ENCODE measurements at places on chromosomes 16 and 17. TPM values are rescaled to one million over a fixed set of nuclear protein-coding genes. Genes with fewer than 3 reads are reported as not detected.

DNA sequence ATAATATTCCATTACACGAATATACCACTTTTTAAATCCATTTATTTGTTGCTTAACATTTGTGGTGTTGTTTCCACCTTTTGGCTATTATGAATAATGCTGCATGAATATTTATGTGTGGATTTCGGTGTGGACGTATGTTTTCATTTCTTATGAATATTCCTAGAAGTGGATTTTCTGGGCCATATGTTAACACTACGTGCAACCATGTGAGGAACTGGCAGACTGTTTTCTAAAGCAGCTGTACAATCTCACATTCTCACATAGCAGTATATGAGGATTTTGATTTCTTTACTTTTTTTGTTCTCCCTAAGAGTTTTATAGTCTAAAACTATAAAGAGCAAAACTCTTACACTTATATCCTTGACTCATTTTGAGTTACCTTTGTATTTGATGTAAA, 143.4 kb downstream of the MAP2K4 start:
- no peak overlapping the region for H3K4me3 ChIP-seq
- H3K4me1 ChIP-seq = no peaks in the 10 kb centered on the region
- H3K36me3 ChIP-seq = no peaks in the 10 kb centered on the region
- DNase-seq = no peak
- H3K27me3 ChIP-seq = peaks cover 2% of the 10 kb centered on the region
- H3K27ac ChIP-seq = no peak overlapping the region

DNA sequence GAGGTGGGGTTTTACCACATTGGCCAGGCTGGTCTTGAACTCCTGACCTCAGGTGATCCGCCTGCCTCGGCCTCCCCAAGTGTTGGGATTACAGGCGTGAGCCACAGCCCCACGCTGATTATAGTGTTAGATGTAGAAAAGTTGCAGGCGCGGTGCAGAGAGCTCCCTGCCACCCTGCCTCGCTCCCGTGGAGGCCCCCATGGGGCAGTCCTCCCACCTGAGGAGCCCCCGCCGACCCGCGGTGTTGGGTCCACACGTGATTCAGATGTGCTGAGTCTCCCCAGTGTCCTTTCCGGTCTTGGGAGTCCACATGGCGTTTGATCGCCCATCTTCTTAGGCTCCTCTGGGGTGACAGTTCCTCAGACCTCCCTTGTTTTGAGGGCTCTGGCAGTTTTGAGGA, 5.2 kb upstream of the RPL13 start:
- no peaks in the 10 kb centered on the region for H3K27me3 ChIP-seq
- no peak overlapping the region for H3K27ac ChIP-seq

- peak; percentile 69 for DNase-seq
- H3K27ac ChIP-seq = no peak overlapping the region
- H3K36me3 ChIP-seq = no peaks in the 10 kb centered on the region
- H3K4me3 ChIP-seq = no peak overlapping the region
Measured at GRCh38 chr16:9134739-9135138, 43.3 kb downstream of the HAPSTR1 start.

- no peaks in the 10 kb centered on the region for H3K36me3 ChIP-seq
- H3K27ac ChIP-seq = no peak overlapping the region
- no peak overlapping the region for H3K4me3 ChIP-seq
- no peaks in the 10 kb centered on the region for H3K27me3 ChIP-seq
Measured at GRCh38 chr17:72969293-72969906, 123.1 kb downstream of the SLC39A11 start.

DNA sequence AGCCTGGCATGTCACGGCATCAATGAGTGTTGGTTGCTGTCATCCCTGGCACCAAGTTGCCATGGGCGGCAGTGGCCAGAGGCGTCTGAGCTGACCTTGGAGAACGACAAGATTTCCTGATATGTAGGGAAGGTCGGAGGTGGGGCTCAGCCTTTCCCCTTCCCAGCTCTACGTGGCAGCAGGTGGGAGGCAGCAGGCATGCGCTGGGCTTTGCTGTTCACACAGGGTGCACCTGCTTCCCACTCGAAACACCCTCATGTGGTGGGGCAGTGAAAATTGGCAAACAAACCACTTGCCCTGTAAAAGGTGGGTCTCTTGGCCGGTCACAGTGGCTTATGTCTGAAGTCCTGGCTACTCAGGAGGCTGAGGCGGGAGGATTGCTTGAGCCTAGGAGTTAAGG, 12.3 kb upstream of the TFAP4 start:
- H3K36me3 ChIP-seq = no peaks in the 10 kb centered on the region
- peaks cover 11% of the 10 kb centered on the region for H3K4me1 ChIP-seq
- no peak overlapping the region for H3K4me3 ChIP-seq
- no peak overlapping the region for H3K27ac ChIP-seq

GRCh38 chr17:73205459-73205961, 12.7 kb downstream of the COG1 start:
- peaks cover 77% of the 10 kb centered on the region for H3K36me3 ChIP-seq
- no peak for DNase-seq
- H3K4me3 ChIP-seq = no peak overlapping the region

DNA sequence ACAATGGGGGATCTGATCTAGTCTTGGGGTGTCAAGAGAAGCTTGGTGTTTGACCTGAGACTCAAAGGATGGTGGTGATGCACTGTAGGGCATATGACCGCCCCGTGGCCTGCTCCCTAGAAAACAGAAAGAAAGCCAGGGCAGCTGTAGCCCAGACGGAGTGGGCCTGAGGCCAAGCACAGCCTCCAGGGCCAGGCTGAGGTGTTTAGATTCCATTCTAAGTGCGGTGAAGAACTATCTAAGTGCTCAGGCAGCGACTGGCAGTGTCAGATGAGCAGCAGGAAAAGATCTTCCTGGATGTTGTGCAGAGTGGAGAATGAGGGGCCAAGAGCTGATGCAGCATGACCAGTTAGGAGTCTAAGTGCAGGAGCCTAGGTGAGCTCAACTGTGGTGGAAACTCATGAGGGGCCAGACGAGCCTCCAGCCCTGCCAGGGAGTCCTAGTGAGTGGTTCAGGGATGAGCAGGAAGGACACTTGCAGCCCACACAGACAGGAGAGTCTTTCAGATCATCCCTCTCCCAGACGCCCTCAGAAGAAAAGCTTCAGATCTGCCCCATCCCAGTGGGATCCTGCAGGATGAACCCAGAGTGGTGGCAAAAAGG, 314.2 kb upstream of the CCL2 start:
- H3K4me1 ChIP-seq = no peaks in the 10 kb centered on the region
- H3K27ac ChIP-seq = no peak overlapping the region
- H3K36me3 ChIP-seq = no peaks in the 10 kb centered on the region

DNA sequence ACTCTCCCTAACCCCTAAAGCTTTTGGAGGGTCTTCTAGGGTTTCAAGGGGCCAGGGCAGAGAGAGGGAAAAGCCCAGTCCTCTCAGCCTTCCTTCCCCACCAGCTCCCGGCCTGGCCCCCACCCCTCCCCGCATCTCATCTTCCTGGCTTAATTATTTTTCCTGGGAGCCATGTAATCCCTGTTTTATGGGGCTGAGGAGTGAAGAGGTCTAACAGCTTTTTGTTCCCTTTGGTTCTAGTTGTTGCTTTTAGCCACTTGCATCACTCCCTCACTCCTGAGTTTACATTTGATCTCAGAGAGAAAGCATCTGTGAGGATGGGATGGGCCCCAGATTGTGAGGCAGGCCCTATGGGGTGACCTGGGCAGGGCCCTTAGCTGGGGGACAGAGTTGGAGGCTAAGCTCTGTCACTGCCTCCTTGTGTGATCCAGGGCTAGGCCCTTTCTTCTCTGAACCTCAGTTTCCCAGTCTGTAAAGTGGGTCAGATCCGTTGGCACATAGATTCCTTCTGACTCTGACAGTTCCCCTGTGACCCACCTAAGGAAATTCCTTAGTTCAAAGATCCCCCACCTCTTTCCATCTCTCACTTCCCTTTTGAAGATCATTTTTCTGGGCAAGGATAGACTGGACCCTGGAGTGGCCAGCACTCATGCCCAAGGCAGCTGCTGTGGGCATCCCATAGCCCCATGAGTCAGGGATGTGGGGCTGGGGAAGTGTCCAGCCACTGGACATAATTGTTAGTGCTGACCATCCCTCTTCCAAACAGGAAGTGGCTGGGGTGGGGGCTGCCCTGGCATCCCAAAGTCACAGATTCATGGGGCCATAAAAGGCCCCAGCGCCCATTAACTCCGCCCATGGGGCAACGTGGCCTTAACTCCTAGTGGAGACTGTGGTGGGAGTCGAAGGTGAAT, 20.1 kb downstream of the UNC119 start:
- no peaks in the 10 kb centered on the region for H3K36me3 ChIP-seq
- no peak overlapping the region for H3K27ac ChIP-seq
- H3K27me3 ChIP-seq = no peaks in the 10 kb centered on the region

DNA sequence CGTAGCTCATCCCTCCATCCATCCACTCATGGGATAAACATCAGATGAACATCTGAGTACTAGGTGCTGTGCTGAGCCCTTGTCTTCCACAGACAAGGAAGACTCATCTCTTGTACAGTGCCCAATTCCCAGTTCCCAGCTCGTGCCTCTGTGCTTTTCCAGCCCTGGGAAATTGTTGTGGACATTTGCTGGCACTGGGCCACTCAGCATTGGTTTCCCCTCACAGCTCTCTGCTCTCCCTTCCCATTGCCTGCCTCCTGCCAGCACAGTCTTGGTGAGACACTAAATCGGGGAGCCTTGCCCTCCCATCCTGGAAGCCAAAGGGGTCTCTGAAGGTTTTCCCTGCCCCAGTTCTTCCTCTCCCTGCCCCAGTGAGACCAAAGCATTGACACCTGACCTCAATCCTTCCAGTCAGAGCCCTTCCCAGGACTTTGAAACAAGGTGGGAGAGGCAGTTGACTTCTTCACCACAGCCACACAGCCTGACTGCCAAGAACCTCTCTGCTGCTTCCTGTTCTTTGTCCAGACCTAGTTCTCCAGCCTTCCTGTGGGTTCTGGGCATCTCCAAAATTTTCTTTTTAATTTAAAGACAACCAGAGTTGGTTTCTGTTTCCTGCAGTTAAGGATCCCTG, 50.2 kb downstream of the WSB1 start:
- no peaks in the 10 kb centered on the region for H3K27me3 ChIP-seq
- H3K36me3 ChIP-seq = no peaks in the 10 kb centered on the region
- no peak overlapping the region for H3K27ac ChIP-seq
- no peak overlapping the region for H3K4me3 ChIP-seq
- no peak for DNase-seq
- peaks cover 28% of the 10 kb centered on the region for H3K4me1 ChIP-seq

DNA sequence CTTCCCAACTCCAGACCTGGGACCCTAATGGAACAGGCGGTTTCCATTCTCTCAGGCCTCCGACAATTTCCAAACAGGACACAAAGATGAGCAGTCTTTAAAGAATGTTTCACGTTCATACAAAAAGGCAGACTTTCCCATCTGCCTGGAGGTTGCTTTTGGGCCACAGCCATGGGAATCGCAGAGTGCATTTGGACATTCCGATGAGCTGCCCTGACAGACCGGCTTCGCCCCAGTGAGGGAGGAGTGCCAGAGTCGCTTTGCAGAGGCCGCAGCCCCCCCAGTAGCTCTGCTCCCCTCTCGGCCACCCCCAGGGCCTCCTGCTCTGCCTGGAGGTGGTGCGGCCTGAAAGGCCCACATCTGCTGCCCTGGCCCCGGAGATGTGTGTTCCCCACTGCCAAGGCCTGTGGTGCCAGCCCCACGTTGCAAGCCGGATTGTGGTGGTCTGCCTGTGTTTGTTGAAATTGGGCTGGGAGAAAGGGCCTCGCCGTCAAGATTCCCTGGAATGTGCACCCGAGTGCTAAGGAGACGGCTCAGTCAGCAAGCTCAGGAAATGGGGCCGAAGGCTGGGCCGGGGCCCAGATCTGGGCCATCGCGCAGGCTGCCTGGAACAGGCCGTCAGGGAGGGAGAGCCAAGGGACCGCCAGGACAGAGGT, 89.8 kb downstream of the C16orf95 start:
- no peak overlapping the region for H3K27ac ChIP-seq
- no peak overlapping the region for H3K4me3 ChIP-seq
- DNase-seq = no peak
- H3K4me1 ChIP-seq = no peaks in the 10 kb centered on the region
- H3K27me3 ChIP-seq = peaks cover 12% of the 10 kb centered on the region

- no peaks in the 10 kb centered on the region for H3K27me3 ChIP-seq
- H3K27ac ChIP-seq = no peak overlapping the region
- H3K4me3 ChIP-seq = no peak overlapping the region
Measured at GRCh38 chr17:38844261-38844757, 9.2 kb downstream of the RPL23 start.

DNA sequence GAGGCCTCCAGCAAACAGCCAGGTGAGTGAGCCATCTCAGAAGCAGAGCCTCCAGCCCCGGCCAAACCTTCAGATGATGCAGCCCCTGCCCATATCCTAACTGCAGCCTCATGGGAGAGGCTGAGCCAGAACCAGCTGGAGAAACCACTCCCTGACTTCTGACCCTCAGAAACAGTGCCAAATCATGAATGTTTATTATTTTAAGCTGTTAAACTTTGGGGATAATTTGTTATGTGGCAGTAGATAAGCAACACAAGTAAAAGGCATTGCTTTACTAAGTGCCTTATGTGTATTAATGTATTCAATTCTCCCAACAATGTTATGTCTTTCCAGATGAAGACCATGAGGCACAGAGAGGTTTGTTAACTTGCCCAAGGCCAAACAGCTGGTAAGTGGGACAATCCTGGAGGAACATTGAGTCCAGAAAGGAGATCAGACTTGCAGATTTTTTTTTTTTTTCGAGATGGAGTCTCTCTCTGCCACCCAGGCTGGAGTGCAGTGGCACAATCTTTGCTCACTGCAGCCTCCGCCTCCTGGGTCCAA, 59.6 kb downstream of the SOCS1 start:
- peak overlapping the region; percentile 81 for H3K27ac ChIP-seq
- no peak for DNase-seq
- H3K4me1 ChIP-seq = peaks cover 85% of the 10 kb centered on the region
- H3K27me3 ChIP-seq = no peaks in the 10 kb centered on the region
- peaks cover 3% of the 10 kb centered on the region for H3K36me3 ChIP-seq
- H3K4me3 ChIP-seq = no peak overlapping the region

DNA sequence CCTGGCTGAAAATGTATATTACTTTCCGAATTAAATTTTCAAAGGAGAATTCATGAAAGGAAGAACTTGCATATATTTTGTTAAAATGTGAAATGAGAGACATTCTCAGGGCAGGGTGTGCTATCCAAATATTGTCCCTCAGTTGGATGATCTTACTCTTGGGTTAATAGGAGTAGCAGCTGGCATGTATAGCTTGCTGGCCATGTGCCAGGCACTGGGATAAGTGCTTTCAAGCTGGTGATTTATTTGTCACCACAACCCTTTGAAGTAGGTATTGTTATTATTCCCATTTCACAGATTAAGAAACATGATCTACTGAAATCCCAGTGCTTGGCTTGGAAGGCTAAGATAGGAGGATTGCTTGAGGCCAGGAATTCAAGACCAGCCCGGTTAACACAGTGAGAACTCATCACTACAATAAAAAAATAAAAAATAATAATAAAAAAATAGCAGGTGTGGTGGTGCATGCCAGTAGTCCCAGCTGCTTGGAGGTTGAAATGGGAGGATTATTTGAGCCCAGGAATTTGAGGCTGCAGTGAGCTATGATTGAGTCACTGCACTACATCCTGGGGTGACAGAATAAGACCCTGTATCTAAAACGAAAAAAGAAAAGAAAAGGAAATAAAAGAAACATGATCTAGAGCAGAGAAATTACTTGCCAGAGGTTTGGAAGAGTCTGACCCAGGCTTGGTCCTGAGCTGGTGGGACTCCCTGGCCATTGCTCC, 11.6 kb upstream of the MPHOSPH6 start:
- H3K4me3 ChIP-seq = no peak overlapping the region
- H3K4me1 ChIP-seq = no peaks in the 10 kb centered on the region
- H3K27me3 ChIP-seq = peaks cover 24% of the 10 kb centered on the region
- no peaks in the 10 kb centered on the region for H3K36me3 ChIP-seq
- DNase-seq = no peak

GRCh38 chr17:80774146-80774545, 217.5 kb upstream of the CHMP6 start:
- peak overlapping the region; percentile 61 for H3K4me3 ChIP-seq
- peaks cover 63% of the 10 kb centered on the region for H3K36me3 ChIP-seq
- peak overlapping the region; percentile 94 for H3K27ac ChIP-seq
- no peaks in the 10 kb centered on the region for H3K27me3 ChIP-seq

Gene ASPSCR1
- total RNA-seq = 33.7 TPM

Gene CA4
- total RNA-seq = not detected

Gene TLCD2
- not detected for total RNA-seq

Gene SSTR5
- total RNA-seq = not detected

Gene CD7
- 355 TPM for total RNA-seq

Gene CPNE7
- 1.8 TPM for total RNA-seq

All from activated CD8-positive, alpha-beta T cell treated with anti-CD3 and anti-CD28 coated beads, Interleukin-2, amount 10 ng/mL, durations not matched to agents 7 days and 5 days (primary cell).